ENCODE measurements at places on chromosomes 1 and 21.

DNA sequence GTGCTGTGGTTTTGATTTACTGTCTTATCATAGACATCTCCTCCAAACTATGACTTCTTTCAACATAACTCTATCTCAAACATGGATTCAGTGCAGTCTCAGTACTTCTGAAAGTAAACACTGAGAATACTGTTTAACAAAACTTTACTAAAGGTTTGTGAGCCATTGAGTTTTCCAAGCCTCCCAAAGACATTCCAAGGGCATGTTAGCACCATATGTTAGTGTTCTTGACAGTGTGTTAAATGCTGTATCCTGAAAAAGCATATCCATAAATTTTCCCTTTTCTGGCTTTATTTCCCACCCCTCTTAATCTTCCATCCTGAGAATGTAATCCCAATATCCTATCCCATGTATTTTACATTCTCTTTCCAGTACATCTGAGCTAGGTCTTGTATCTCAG lies 446.8 kb upstream of the CXADR start:
- DNase-seq: no peak

- peak; percentile 10 for DNase-seq
Observed at GRCh38 chr1:19704247-19705113, 39.8 kb downstream of the HTR6 start.

DNA sequence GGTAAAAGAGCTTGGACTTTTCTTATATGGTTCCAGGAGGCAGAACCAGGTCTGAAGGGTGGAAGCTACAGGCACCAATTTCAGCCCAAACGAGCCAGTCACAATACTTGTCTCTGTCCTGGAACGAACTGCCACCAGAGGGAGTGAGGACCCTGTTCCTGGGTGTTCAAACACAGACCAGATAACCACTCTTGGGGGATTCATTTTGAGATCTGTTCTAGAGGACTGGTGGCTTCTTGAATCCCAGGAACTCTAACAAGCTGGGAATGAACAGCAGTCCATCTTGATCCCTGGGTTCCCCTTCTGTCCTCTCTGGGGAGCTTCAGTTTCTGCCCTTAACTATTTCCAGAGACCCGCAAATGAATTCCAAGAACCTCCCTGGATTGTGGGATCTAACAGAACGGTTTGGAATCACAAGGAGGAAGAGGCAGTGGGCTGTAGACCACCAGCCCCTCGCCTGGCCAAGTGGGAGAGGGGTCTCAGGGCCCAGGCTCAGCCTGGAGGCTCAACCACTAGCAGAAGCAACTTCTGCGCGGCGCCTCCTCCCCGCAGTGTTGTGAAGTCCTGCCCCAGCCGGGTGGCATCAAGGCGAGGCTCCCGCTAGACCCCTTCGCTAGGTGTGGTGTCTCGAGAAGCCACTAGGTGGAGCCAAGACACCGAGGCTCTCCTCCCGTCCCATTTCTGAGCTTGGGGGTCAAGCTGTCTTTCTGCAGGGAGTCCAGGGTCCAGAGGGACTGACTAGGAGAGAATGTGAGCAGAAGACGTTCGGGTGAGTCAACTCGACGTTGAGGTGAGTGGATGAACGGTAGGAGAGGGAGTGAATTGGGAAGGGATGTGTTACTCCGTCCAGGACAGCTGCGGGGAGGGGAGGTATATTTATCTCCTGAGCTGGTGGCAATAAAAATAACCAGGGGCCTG lies 12.1 kb upstream of the NES start:
- DNase-seq: peak; percentile 47

- DNase-seq: no peak
Observed at GRCh38 chr1:230730977-230731376, 16.2 kb upstream of the CAPN9 start.

GRCh38 chr1:17370618-17371017 lies 1.4 kb upstream of the PADI6 start:
- no peak for DNase-seq

DNA sequence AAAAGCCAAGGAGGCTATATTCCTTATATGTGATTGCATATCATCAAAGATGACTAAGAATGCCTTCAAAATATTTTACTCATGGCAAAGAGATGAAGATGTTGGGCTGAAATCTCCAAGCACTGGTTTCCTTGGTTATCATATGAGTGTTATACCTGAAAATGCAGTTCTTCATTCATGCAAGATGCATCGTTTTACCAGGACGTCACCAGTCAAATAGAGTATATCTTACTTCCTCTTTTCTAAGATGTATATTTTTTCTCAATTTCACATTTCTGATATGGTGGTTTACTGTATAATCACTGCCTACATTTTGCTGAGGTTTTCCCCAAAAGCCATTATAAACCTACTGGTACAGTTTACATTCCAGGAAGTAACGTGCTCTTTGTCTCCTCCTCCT lies 1085.7 kb downstream of the NCAM2 start:
- no peak for DNase-seq

- no peak for DNase-seq
Observed at GRCh38 chr1:18001725-18002124, 105.9 kb upstream of the IGSF21 start.

DNA sequence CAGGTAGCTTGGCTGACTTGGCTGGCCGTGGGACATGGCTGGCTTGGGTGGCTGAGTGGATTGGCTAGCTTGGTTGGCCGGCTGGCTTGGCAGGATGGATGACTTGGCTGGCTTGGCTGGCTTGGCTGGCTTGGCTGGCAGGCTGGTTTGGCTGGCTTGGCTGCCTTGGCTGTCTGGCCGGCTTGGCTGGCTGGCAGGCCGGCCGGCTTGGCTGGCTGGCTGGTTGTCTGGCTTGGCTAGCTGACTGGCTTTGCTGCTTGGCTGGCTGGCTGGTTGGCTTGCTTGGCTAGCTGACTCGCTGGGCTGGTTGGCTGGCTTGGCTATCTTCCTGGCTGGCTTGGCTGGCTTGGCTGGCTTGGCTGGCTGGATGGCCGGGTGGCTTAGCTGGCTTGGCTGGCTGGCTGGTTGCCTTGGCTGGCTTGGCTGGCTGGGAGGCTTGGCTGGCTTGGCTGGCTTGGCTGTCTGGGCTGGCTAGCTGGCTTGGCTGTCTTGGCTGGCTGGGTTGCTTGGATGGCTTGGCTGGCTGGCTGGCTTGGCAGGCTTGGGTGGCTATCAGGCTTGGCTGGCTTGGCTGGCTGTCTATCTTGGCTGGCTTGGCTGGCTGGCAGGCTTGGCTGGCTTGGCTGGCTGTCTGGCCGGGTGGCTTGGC lies 129.7 kb upstream of the FAM72C start:
- DNase-seq: no peak

- DNase-seq: no peak
Observed at GRCh38 chr1:154272999-154273563, 652 bp downstream of the HAX1 start.

DNA sequence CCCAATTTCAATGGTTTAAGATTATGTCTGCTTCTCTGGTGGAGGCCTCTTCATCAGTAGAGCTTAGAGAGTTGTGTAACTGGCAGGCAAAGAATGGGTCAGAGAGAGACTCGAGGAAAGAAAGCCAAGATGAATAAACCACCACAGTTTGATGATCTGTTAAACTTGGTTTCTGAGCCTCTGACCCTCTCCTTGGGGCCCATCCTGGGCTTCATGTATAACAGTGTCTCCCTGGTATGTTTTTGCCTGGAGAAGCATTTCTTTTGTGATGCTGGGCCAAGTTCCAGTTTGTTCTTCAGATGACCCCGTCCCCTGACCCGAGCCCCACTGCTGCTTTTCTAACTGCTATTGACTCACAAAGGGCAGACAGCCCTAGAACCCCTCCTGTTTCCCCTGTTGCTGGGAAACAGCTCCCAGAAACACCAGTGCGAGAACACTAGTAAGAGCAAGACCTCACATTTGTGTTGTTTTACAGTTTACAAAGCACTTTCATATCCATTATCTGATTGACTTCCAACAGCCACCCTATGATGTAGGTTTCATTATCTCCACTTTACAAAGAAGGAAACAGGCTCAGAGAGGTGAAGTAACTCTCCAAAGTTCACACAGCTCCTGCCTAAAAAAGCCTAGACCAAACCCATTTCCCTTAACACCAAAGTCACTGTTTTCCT lies 9.0 kb downstream of the CD2 start:
- no peak for DNase-seq

- no peak for DNase-seq
Observed at GRCh38 chr1:6860401-6860800, 75.1 kb downstream of the CAMTA1 start.

GRCh38 chr21:41966041-41966833 lies 12.4 kb upstream of the C2CD2 start:
- DNase-seq: no peak

GRCh38 chr1:193658691-193659090 lies 472.3 kb upstream of the B3GALT2 start:
- no peak for DNase-seq

GRCh38 chr1:6967431-6968111 lies 182.3 kb downstream of the CAMTA1 start:
- no peak for DNase-seq

- no peak for DNase-seq
Observed at GRCh38 chr21:46061063-46061462, 36.8 kb upstream of the COL6A2 start.

GRCh38 chr21:46352164-46352515 lies 28.2 kb downstream of the PCNT start:
- DNase-seq: no peak

DNA sequence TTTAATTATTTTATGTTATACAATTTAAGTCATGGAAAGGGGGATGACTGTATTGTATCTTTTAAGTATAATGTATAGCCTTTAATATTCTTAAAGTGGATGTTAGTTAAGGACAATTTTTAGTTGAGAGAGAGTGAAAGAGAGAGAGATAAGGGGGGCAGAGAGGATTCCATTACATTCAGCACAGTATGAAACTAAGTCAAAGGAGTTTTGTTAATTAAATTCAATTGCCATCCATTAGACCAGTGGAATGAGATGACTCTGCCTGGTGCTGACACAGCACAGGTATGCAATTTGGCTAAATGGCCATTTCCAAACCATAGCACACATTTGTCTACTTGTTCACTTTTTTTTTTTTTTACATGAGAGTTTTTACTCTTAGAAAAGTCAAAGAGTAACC lies 27.5 kb downstream of the NFIA start:
- DNase-seq: no peak

GRCh38 chr1:38640371-38640770 lies 219.2 kb downstream of the RRAGC start:
- DNase-seq: no peak

GRCh38 chr21:42057851-42058437 lies 13.2 kb upstream of the UMODL1 start:
- DNase-seq: no peak

DNA sequence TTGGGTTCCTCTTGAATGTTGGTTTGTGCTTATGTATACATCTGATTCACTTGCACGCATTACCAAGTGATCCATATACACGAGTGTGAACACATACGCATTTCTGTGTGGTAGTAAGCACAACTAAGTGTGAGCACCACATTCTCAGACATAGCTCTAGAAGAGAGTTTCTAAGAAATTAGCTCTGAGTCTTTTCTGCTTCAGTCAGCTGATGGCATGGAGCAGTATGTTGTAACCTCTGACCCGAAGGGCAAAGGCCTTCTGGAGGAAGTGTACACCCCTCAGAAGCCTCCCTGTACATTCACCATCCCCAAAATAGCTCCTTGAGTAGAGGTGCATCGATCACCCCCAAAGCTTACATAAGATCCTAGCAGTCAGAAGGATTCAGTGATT lies 183.7 kb downstream of the KIF26B start:
- no peak for DNase-seq

- no peak for DNase-seq
Observed at GRCh38 chr1:21184276-21184675, 7.6 kb upstream of the EIF4G3 start.

GRCh38 chr1:184930232-184930631 lies 44.1 kb downstream of the NIBAN1 start:
- DNase-seq: no peak

DNA sequence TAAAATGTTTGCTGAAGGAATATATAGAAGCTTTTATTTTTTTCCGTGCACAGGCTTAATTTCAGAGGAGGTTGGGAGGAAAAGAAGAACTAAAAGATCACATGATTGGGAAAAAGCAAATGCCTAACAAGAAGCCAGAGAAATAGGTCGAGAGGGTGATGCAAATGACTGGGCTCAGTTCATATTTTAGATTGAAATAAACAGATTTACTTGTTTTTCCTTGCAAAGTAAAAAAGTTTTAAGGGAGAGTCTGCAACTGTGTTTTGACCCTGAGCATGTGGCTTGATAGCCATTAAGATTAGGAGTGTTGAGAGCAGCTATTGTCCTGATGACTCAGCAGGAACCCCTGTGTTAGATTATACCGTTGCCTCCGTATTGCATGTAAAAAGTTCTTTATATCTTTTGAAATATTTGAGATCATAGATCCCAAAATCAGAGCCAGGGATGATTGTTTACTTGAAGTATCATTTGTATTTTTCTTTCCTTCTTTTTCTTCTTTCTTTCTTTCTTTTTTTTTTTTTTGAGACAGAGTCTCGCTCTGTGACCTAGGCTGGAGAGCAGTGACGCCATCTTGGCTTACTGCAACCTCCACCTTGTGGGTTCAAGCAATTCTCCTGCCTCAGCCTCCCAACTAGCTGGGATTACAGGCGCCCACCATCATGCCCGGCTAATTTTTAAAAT lies 20.2 kb downstream of the CLIC4 start:
- DNase-seq: no peak

DNA sequence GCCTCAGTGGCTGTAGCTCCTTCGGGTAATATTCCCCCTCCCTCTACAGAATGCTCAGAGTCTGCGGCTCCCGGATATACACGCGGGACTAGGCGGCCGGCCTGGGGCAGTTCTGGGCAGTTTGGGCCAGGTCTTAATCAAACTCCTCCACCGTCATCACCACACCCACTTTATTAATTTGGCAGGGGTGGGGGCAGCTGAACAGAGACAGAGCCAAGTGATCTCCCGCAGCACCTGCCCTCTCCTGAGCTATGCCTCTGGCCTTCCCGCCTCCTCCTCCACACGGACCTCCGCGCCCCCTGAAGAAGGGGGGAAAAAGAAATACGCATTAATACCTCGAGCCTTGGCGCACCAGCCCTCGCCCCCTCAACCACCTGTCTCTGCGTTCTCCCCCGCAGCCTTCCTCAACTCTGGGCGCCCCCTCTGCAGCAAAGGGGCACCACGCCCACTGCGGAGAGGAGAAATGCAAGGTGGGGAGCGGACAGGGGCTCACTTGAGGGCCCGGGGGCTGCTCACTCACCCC lies 42.6 kb downstream of the CD34 start:
- DNase-seq: no peak

- no peak for DNase-seq
Observed at GRCh38 chr21:41932191-41932575, 21.6 kb downstream of the C2CD2 start.

DNA sequence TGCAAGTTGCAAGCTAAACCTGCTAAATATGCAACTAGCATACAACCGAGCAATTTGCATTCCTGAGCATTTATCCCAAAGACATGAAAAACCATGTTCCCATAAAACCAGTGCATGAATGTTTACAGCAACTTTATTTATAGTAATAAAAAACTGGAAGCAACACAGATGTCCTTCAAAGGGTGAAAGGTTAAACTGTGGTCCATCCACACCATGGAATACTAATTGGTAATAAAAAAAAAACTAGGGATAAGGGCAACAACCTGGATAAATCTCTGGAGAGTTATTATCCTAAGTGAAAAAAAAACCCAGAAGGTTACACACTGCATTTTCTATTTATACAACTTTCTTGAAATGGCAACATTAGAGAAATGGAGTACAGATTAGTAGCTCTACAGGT lies 474.1 kb downstream of the SMYD3 start:
- no peak for DNase-seq

Measured in hypothalamus (tissue), 51 donors.